Pons (tissue), 1 donor: ENCODE measurements at places on chromosomes 4 and X.

- no peak for DNase-seq
Measured at GRCh38 chr4:168577624-168578023, 80.8 kb downstream of the PALLD start.

GRCh38 chrX:121666171-121666570 is 618.8 kb downstream of the GLUD2 start:
- no peak for DNase-seq

DNA sequence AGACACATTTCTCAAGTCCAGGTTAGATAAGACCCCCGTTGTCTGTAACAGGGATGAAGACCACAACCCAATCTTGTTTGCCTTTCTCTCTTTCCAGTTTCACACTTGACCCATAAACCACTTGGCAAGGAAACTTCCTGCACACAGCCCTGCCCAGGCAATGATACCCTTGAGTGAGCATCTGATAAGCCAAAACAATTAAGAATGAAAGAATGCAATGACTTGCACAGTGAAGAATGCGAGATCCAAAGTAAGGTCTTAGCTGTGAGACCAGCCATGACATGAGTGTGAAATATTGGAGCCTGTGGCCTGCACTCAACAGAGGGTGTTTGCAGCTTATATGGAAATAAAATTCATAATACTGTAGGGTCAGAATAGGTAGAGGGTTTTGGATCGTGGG is 37.9 kb upstream of the MXRA5 start:
- no peak for DNase-seq

DNA sequence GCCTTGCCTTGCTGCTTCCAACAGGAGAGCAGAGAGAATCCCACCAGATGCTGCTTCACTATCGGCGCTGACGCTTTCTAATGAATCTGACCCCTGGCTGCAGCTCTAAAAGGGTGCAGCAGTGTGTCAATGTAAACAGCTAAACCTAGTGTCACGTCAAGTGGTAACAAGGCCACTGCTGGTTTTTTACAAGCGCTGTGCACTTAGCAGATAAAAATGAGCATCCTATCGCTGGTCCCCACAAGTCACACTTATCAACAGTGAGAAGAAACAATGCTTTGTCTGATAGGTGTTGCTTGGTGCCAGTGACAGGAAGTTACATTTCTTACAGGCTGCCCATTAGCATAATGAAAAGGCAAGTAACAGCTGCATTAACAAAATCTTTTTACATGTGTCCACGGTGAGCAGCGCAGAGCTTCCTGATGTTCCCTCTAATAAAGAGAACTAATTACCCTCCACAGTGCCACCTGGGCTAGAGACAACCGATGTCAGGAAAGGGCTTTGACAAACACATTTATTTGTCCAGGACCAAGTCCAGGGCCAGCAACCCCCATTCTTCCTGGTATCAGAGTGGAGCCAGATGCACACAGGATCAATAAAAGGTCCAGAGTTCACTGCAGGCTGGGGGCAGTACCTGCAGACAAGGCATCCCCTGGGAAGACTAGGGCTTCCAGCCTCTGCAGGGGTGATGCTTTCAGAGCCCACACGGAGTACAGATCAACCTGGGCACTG is 176.0 kb downstream of the MGST2 start:
- no peak for DNase-seq

DNA sequence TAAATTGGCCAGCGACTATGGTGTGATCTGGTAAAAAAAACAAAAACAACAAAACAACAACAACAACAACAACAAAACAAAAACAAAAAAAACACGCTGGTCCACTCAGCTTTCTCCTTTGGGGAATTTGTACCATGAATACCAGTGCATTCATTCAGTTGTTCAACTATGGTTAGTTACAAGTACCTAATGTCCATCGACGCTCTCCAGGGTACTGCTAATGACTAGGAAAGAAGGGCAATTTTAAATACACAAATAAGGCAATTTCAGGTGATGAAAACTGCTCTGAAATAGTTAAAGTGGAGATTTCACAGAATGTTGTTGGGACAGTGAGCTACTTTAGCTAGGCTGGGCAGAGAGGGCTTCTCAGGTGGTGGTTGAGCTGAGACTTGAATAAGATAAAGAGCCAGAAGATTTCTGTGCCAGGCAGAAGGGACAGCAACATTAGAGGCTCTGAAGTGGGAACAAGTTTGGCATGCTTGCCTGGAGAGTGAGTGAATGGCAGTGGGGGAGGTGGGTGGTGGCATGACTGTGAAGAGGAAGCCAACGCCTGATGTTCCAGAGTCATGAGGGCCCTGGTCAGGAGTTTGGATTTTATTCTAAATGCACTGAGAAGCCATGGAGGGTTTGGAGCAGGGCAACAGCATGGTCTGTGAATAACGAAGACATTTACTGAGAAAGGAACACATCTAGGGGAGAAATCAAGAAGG is 45.9 kb upstream of the PGRMC2 start:
- no peak for DNase-seq

DNA sequence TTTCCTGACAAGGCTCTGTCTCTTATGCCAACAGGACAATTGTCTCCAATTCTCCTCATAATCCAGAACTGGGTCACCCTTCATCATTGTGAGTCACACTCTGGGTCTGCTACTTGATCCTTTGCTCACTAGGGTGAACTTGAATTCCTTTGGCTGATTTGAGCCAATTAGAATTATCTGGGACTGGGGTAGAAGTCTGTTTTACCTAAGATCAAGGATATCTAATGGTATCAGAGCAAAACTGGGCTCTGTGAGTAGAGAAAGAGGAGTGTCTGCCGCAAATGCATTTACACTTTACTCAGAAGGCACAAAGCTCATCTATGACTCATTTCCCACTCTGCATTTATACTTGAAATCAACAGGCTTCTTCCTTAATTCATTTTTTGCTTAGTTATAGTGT is 72.6 kb downstream of the PITX2 start:
- no peak for DNase-seq

DNA sequence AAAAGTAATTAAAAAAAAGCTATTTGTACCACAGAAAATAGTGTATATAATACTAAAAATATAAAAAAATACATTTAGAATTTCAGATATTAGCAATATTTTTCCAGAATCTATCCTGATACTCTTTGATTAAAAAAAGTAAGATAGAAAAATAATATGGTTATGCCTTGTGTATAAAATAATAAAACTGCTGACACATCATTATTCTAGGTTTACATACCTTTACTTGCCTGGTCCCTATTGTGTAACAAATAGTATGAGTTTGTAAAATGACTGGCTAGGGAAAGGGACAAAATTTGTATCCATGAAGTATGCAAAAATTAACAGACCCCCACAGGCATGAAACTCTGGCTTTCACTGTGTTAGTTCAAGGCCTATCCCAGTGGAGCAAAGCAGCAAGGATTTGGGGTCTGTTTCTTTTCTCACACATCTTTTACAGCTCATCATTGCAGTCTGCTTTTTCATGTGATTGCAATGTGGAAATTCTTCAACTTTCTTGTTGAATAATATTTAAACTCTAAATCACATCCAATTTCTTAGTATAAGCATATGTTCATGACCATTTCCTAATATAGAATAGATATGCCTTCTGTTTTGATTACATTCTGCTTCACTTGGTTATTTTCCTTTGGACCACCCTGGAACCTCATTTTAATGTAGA is 136.7 kb upstream of the PCDH18 start:
- DNase-seq, result no peak

GRCh38 chrX:107447642-107448041 is 1.8 kb upstream of the FRMPD3 start:
- no peak for DNase-seq
